ENCODE measurements at places on chromosomes 5 and 9.

- no peak for DNase-seq
These were observed 10.5 kb downstream of the RNF38 start for GRCh38 chr9:36389590-36389989.

GRCh38 chr9:122218935-122219855 is 9.6 kb downstream of the LHX6 start:
- DNase-seq: no peak

DNA sequence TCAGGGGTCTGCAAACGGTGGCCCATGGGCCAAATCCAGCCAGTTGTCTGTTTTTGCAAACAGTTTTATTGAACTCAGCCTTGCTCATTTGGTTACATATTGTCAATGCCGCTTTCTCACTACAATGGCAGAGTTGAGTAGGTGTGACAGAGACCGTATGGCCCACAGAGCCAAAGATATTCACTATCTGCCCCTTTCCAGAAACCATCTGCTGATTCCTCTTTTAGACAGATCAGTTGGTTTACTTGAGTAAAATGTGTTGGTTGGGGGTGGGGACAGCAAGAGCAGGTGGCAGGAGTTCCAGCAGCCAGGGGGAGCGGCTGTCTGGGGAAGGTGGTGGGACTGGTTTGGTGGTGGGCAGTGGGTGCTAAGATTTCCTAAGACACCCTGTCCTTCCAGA is 54.8 kb downstream of the COL27A1 start:
- DNase-seq: no peak

GRCh38 chr9:131663288-131663687 is 76.6 kb downstream of the RAPGEF1 start:
- no peak for DNase-seq

DNA sequence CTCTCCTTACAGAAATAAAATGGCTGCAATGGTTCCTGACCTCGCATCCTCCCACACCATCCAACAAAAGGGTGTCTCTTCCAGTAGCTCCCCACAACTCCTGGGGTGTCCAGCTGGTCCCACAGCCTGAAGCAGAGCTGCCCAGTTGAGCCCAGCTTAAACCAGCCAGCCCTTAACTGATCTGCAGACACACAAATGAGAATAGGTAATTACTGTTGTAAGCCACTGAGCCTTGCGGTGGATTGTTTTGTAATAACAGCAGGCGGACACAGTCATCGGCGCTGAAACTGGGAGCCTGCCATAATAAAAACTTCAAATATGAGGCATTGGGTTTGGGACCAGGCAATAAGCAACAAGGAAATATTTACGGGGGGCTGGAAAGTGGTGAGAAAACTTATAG is 10.4 kb upstream of the ZBTB43 start:
- DNase-seq: no peak

DNA sequence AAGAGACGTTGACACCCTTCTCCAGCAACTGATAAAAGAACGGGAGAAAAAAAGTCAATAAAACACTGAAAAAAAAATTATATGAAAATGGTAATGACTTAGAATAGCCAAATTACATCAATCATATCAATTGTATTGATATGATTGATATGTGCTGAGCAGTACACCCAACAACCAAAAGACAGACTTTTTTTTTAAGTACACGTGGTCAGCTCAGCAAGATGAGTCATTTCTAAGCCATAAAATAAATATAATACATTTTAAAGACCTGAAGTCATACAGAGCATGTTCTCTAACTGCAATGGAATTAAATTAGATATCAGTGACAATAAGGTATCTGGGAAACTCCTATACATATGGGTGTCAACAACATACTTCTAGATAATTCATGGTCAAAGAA is 30.9 kb upstream of the OLFM1 start:
- DNase-seq: no peak

DNA sequence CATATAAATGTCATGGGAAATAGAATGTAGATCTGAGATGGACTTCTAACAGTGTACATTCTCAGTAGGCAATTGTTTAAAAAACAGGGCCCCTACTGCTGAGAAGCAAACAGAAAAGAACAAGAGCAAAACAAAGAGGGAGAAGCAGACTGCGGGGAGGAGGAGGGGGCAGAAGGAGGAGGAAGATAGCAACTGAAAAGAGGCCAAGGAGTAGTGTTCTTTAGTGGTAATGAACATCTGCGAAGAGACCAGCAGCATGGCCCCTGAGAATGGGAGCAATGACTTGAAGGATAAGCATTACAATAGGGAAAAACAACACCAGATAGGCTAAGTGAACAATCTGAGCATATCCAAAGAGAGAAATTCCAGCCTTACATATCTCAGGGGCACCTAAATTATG is 36.8 kb downstream of the HAPLN1 start:
- no peak for DNase-seq

GRCh38 chr5:36820900-36821299 is 55.7 kb upstream of the NIPBL start:
- no peak for DNase-seq

GRCh38 chr9:134218230-134218629 is 53.9 kb upstream of the RNU6ATAC start:
- no peak for DNase-seq

GRCh38 chr5:112186401-112186990 is 232.6 kb downstream of the EPB41L4A start:
- peak; percentile 50 for DNase-seq

- DNase-seq: peak; percentile 56
These were observed 5.9 kb upstream of the NACC2 start for GRCh38 chr9:136100700-136101614.

DNA sequence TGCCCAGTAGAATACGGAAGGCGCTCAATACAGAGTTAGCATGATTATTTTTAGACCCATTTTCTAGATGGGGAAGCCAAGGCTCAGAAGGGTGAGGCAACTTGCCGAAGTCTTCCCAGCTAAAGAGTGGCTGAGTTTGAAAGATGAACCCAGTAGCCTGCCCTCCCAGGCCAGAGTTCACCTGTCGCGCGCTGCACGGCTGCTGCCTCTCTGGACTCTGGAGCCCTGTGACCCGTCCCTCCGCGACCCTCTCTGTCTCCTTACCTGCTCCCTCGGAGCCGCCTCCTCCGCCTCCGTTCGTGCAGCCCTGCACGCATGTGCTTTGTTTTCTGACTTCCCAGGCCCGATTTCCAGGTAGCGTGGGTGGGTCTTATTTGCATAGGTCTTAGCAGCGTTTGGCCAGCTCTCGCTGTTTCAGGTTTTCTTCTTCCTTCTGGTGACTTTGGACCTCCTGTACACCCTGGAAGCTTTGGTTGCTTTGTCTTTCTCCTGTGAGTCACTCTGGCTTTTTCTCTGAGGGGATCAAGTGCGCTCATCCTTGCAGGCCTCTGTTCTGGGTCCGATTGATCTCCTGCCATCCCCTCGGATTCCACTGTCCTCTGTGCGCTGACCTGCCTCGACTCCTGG is at the start of gene RNF183:
TSS of gene RNF183 (minus strand) at position 585 of the 627 bp plus-strand sequence. CDS start 5,192 bp downstream, outside the sequence.
- peak; percentile 60 for DNase-seq

GRCh38 chr5:125552486-125552885 is 806.0 kb upstream of the ZNF608 start:
- DNase-seq: no peak

DNA sequence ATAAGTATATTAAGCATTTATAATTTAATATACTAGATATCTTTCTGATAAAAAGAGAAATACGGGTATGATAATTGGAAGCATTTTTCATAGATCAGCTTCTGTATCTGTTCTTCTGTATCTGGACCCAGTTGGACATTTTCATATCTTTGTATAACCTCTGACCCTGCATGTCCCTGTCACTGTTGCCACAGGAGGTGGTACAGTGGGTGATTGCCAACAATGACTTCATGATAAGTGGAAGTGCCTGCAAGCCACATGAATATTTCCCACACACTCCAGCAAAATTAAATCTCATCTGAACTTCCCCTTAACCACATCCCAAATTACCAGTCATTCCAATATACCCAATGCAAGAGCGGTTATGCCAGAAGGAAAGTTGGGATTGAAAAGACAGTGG is 376.4 kb downstream of the ARRDC3 start:
- DNase-seq: no peak

DNA sequence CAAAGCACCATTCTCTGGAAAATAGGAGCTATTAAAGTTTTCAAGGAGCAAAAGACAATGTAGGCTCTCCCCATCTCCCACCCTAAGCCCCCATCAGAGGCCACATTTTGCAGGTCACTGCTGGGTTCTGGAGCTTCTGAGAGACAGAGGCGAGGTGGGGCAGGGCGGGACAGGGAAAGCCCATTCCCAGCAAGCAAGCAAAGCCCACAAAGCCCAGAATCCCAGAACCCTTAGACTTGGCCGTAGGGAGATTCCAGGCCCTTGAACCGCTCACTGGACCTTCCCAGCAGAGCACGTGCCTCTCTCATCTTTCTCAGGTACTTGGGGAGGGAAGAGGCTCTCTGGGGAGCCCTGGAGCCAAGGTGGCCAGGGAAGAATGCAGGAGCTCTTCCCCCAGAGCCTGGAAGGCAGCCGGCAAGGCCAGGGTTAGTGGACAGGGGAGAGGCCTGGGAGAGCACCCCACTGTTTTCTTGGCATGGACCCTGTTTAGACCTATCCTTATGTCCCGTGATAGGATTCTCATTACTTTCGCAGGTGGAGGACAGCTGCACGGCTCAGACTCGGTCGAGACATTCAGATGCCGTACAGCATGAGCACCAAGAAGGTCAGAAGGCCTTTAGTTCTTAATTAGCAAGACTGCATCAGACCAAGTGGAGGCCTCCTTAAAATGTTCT is 52.4 kb downstream of the ZNF354C start:
- no peak for DNase-seq

All from mucosa of descending colon (tissue), 3 donors.